ENCODE measurements at places on chromosomes 16 and 17.

DNA sequence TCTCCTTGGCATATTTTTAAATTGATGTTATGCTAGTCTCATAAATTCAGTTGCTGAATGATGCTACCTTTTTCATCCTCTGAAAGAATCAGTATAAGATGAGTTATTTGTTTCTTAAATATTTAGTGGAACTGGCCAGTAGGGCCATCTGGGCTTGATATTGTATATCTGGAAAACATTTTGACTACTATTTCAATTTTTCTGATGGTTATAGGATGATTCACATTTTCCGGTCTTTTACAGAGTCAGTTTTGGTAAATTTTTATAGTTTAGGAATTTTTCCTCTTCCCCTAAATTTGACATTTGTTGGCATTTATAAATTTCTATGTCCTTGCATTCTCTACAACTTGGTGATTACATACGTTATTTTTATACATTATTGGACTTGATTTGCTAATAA is 296.3 kb upstream of the AXIN2 start:
- no peak for DNase-seq

DNA sequence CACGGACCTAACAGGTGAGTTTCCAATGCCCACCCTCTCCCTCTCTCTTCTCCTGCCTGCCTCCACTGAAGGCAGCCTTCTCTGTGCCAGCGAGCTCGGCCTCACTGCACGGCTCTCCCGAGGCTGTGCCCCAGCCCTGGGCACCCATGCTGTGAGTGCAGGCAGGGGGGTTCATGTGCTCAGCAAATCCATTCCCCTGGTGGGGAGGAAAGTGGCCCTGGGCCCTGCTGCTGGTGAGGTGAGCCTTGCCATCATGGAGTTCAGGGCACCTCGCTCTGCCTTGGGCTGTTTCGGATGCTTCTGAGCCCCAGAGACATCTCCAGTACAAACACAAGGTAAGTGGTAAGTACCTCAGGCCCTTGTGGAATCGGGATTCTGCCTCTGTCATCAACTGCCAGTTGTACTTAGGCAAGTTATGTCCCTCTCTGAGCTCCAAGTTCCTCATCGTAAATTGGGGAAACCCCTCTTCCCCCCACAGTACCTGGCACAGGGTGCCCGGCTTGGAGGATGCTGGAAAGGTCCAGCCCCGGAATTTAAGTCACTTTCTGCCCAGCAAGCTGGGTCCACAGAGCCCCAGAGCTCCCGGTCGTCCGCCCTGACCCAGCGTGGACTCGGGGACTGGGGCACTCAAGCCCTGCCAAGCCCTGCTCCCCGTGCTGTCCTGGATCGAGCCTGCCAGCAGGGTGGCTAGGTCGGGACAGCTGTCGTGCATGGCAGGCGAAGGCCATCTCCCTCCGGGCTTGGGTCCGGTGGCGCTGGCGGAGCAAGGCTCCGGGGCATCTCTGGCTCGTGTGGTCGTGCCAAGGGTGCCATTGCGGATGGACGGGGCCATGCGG is 684 bp upstream of the NUDT16L1 start:
- no peak for DNase-seq

GRCh38 chr16:48810436-48810802 is 200.4 kb upstream of the N4BP1 start:
- DNase-seq: no peak

- no peak for DNase-seq
Measured at GRCh38 chr16:71919035-71919434, 23.7 kb downstream of the IST1 start.

DNA sequence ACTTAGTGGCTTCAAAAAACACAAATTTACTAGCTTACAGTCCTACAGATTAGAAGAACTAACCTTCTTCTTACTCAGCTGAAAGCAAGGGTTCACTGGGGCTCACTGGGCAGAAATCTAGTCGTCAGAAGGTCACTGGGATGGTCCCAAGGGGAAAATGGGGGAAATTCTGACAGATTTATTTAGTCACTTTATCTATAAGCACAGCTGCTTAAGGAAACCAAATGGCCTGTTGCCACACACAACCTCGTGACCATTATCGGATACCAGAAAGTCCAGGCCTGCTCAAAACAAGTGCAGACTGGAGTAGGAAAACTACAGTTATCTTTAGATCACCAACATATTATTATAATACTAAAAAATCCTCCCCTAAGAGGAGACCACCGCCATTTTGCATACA is 374.6 kb upstream of the ASIC2 start:
- DNase-seq: no peak

- DNase-seq: no peak
Measured at GRCh38 chr17:78120971-78121800, 7.4 kb downstream of the TMC6 start.

DNA sequence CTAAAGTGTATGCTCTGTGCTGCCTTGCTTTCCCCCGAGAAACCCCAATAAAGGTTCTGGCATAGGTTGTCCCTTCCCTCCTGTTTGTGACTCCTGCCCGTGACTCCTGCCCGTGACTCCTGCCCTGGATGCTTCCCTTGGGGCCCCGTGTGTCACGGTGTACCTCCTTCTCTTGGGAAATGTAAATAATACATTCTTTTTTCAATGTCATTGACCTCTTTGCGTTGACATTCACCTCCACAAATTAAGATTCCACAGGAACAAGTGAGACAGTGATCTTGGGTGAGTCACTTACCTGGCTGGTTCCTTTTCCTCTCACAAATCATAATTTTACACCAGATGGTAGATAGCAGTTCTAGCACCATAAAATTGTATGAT is 632 bp downstream of the CCL15 start:
- DNase-seq: no peak

GRCh38 chr17:80263253-80264204 is 2.9 kb downstream of the RNF213 start:
- DNase-seq: peak; percentile 78

- DNase-seq: no peak
Measured at GRCh38 chr16:27462200-27462845, 60.3 kb downstream of the IL21R start.

DNA sequence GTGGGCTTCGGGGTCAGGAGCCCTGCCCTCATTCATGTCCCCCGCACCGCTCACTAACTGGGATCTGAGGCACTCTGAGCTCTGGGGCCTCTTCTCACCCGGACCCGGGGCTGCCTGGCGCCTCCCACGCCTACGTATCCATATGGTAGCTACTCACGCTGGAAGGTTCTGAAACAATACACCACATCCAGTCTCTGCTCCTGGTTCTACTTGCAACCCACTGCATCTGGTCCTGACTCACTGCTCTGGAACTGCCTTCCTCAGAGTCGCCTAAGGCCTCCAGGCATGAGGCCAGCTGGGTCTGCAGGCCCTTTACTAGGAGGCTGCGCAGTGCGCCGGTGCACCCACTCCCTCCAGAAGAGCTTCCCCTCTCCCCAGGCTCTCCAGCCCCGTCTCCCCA is 18.1 kb downstream of the USP36 start:
- DNase-seq: no peak

DNA sequence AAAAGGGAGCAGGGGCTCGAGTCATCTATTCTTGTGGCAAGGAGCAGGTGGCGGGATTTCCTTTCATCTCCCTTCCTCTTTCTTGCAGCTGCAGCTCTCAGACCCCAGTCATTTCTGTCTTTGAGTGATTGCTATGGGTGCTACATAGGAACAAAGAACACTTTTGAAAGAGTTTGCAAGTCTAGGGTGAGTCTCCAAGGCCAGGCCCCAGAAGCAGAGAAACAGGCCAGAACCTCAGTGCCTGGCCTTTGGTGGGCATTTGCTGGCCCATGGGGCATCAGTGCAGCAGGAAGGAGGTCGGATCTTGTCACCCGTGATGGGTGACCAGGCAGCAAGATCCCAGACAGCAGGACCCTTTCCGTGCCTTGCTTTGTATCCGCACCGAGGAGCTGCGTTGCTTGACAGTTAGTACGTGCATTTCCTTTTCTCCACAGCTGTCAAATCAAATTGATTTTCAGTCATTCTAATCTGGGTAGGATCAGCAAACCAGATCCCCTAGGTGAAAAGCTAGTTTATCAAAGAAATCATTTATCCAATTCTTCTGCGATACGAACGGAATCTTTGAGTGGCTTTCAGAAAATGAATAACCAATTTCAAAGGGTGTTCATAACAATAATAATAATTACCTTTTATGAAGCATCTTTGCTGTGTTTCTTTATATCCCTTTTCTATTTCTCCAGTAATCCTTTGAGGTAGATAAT is 244.6 kb upstream of the MAF start:
- DNase-seq: no peak

DNA sequence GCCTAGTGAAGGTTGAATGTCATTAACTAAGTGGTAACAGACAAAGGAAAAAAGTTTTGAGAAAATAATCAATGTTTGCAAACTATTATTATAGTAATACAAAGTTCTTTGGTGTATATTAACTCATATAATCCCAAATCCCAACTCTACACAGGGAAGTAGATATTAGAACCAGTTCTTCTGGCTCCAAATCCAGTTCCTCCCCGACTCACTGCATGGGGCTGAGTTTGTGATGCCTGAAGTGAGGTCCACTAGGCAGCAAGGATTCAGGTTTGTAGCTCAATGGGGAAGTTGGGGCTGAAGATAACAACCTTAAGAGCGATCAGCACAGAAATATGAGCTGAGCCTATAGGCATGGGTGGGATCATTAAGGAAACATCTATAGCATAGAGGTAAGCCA is 5.6 kb upstream of the SYNRG start:
- no peak for DNase-seq

DNA sequence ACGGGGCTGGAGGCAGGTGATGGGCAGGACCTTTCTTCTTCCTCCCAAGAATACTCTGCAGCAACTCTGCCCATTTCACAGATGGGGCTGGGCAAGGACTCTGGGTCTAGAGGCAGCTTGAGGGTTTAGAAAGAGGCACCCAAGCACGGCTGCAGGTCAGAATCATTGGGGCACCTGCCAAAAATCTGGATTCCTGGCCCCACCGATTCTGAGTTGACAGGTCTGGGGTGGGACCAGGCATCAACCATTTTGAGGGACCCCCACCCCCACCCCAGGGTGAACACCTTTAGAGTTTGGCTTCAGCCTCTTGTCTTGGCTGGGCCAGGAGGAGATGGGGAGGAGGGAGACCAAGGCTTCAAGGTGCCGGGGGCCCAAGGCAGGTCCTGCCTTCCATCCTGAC is 5.3 kb downstream of the SPPL2C start:
- DNase-seq: no peak

- DNase-seq: no peak
Measured at GRCh38 chr17:77609553-77610517, 348.7 kb upstream of the TNRC6C start.

GRCh38 chr17:73286863-73287296 is 24.9 kb downstream of the CDC42EP4 start:
- DNase-seq: no peak

GRCh38 chr17:5527601-5528250 is 41.4 kb downstream of the MIS12 start:
- no peak for DNase-seq

GRCh38 chr16:27123795-27124409 is 57.2 kb downstream of the C16orf82 start:
- DNase-seq: no peak

- peak; percentile 93 for DNase-seq
Measured at GRCh38 chr16:27235055-27235937, 32.0 kb downstream of the KDM8 start.

- DNase-seq: no peak
Measured at GRCh38 chr17:79545251-79546005, 65.4 kb downstream of the RBFOX3 start.

DNA sequence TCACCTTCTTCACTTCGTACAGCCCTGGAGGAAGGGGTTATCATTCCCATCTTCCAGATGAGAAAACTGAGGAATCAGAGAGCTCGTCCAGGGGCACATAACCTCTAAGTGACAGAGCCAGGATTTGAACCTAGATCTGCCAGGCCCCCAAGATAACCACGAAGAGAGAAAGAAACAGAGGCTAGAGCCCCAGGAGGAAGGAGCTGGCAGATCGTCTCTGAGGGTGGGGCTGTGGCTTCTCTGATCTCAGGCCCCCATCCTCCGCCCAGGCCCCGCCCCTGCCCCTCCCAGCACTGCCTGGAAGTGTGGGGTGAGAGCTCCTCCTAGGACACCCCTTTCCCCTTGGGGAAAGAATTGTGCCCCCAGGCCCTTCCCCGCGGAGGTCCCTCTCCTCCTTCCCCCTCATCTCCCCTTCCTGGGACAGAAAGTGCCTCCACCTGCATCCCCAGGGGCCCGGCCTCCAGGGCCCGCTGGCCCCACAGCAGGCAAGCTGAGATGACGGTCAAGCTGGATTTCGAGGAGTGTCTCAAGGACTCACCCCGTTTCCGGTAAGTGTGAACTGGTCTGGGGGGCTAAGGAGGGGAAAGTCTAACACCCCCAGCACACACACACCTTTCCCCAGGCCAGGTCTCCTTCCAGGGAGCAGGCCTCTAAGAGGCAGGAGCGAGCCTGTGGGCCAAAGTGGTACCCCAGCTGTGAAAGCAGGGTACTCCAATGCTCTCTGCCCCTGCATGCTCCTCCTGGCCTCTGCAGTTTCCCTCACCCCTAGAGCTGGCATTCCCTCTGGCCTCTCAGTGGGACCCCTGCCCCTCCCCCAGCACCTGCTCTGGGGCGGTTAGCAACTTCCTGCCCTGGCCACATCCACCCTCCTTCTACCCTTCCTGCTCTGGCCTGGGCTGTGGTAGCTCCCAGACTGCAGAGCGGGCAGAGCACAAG is at the start of gene ACAP1:
TSS of gene ACAP1 (plus strand) at position 290 of the 936 bp plus-strand sequence. CDS start at position 496, 206 bp downstream.
- no peak for DNase-seq

GRCh38 chr17:32445074-32445415 is 735 bp downstream of the PSMD11 start:
- peak; percentile 71 for DNase-seq

GRCh38 chr16:1614456-1615102 is 2.4 kb downstream of the CRAMP1 start:
- DNase-seq: peak; percentile 31

DNA sequence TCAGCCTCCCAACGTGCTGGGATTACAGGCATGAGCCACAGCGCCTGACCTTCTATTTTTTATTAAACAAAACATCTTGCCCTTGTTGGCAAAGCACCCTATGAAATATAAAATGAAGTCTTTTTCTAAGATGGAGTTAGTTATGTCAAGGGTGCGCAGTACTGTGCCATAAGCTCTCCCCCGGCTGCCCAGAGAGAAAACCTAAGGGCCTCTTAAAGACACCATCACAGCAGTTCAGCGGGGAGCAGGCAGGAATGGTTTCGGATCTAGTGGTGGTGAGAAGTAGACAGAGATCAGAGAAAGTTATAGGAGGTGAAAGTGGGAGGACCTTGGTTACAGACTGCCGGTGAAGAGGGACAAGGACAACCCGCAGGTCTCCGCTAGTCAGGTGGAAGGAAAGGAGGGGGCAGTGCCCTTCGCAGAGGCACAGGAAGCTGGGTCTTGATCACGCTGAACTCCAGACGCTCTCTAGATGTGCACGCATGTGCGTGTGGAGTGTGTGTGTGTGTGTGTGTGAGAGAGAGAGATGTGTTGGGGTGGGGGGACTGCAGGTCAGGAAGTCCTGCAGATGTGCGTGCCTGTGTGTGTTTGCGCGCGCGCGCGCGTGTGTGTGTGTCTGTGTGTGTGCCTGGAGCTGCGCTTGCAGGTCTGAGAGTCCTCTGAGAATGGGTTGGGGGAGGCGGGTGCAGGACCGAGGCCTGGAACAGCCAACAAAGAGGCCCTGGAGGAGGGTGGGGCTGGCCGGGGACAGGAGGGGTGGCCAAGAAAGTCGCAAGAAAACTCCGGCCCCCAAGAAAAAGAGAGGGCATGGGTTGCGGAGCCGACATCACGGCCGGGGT is 748 bp upstream of the CMTM3 start:
- DNase-seq: peak; percentile 36
